Urothelium cell line (cell line): ENCODE measurements at places on chromosomes 2 and 18.
A peak's percentile ranks its signal among the peaks of the same experiment; 100 is the strongest.

DNA sequence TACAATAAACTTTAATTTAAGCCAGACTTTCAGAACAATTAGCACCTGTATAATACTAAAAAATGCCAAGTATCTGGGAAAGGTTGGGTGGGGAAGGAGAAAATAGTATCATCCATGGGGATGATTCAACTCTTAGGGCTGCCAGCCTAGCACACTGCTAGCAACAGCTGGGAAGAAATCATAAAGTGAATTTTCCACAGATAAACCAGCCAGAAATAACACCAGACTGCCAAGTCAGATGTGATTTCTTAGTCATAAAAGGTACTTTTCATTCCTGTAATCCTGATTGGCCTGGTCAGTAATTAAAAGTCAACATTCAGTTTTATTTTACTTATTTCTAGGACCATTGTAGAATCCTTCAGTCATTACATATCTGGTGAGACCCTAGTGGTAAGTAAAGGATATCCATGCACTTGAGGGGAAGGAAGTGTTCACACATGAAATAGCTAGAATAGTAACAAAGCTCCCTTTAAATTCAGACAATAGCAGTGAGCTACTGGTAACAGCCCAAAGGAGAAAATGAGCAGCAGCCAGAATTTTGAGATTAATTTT, 59.4 kb downstream of the LIMS1 start:
- DNase-seq = peak; percentile 59

DNA sequence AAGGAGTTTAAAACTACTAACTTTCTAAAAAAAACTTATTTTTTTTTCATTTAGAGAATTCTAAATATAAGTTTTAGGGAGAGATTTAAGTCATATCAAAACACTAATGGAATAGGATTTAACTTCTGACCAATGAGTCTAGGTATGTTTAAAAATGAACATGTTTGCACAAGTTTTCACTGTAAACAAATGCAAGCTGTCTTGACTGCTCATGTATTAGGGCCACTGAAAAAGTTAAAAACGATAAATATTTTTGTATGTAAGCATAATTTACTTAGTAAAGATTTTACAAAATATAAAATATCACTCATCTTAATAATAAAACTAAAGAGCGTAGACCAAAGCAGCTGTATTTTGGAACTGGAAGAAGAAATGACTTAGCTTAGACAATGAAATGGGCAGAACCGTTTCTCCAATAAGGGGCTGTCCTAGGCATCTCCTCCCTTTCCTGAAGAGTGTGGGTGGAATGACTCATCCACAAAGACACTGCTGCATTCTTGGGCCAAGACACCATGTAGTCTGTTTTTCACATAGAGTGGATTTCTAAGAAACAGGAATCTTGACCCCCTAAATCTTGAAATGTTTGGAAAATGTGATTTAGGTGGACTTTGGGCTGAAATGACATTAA, 118.8 kb downstream of the MEP1B start:
- peak; percentile 67 for DNase-seq

DNA sequence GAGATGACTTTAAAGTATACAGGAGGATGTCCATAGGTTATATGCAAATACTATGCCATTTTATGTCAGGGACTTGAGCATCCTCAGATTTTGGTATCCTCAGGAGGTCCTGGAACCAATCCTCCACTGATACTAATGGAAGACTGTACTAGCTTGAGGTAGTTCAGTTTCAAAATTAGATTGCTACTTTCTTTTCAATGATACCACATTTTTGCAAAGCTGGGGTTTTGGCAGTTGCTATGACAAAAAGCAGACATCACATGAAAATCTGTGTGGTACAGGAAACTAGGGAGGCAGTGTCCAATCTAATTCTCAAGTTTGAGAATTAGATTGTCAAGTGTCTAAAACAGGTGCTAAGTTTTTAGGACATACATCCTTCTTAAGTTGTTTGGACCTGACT, 14.2 kb downstream of the EHBP1 start:
- DNase-seq = no peak

- no peak for DNase-seq
Measured at GRCh38 chr2:218428846-218429558, 10.1 kb downstream of the VIL1 start.

DNA sequence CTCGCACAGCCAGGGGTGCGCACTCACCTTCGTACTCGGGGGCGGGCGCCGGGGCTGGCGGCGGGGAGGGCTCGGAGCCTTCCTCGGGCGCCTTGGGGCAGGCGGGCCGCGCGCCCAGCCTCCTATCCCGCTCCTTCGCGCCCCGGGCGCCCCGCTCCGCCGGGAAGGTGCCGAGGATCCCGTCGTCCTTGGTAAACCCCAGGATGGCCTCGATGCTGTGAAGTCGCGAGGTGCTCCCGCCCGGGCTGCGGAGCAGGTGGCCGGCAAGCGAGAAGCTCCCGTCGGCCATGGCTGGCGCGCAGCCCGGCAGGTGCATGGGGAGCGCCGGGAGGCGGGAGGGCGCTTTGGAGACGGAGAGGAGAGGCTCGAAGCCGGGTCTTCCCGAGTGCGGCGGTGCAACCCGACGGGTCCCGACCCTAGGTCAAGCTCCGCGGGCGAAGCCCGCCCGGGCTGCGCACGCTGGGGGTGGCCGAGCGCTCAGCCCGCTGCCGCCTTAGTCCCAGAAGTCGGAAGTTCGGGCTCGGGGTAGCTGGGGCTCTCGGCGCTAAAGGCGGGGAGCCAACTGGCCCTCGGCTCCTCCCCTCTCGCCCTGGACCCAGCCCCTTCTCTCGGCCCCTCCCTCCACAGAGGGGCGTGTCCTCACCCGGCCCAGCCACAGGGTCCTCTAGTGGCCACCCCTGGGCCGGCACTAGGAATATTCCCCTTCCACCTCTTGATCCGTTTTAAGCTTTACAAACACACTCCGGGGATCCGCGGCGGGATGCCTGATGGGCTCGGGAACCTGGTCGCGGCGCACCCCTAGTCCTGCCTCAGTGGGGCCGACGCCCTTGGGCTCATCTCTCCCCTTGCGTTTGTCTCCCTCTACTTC, at the start of gene RAX:
TSS of gene RAX (minus strand) at position 564 of the 868 bp plus-strand sequence. CDS start at position 316, 248 bp downstream.
- no peak for DNase-seq

GRCh38 chr2:69269330-69269729, 117.7 kb downstream of the GFPT1 start:
- DNase-seq = no peak

DNA sequence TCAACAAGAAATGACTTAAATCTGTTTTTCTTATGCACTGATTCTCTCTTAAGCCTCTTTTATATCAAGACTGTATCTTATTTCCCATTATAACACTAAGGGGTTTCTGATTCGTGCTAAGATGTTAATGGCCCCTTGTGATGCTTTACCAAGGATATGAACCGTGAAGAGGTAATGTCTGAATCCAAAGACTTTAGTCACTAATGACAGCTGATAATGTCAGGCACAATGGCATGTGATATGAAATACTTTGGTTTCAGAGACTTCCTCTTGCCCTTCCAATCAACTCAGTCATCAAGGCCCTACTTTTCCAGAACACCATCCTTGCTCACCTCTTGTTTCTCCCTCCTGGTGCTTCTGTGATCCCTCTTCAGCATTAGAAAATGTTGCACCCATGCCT, 262.8 kb downstream of the KCNE4 start:
- DNase-seq = no peak

GRCh38 chr18:62717169-62717924, 2.0 kb downstream of the PHLPP1 start:
- peak; percentile 5 for DNase-seq

GRCh38 chr18:5463390-5463789, 80.4 kb downstream of the EPB41L3 start:
- peak; percentile 64 for DNase-seq

GRCh38 chr2:28175028-28175427, 217.6 kb upstream of the FOSL2 start:
- DNase-seq = no peak

DNA sequence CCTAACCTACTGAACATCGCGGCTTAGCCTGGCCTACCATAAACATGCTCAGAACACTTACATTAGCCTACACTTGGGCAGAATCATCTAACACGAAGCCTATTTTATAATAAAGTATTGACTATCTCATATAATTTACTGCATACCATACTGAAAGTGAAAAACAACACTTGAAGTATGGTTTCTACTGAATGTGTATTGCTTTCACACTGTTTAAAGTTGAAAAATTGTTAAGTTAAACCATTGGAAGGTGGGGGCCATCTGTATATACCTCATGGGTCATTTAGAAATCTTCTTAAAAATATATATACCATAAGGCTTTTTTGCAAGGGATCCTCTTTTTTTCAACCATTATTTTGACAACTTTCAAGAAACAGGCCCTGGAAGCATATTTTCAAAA, 16.5 kb downstream of the RNF149 start:
- DNase-seq = no peak

GRCh38 chr18:11108947-11109346, 40.4 kb downstream of the PIEZO2 start:
- DNase-seq = no peak

- DNase-seq = no peak
Measured at GRCh38 chr2:55759271-55759921, 65.8 kb upstream of the PNPT1 start.

DNA sequence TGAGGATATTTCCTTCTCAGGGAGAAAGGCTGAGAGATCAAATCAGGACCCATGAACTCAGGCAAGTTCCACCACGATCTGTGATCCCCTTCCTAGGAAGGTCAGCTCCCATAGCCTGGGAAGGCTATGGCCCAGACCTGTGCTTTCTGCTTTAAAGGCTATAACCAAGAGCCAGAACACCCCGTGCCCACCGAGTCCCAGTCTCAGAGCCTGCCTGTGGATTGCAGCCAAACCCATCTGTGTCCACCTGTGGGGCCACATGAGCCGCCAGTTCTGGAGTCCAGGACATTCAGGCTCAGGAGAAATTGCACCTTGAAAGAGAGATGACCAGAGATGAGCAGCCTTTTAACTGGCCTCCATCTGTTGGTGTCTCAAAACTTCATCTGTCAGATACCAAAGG, 46.9 kb downstream of the MAL start:
- DNase-seq = no peak

GRCh38 chr2:176111309-176111663, 4.2 kb downstream of the HOXD11 start:
- DNase-seq = peak; percentile 69

DNA sequence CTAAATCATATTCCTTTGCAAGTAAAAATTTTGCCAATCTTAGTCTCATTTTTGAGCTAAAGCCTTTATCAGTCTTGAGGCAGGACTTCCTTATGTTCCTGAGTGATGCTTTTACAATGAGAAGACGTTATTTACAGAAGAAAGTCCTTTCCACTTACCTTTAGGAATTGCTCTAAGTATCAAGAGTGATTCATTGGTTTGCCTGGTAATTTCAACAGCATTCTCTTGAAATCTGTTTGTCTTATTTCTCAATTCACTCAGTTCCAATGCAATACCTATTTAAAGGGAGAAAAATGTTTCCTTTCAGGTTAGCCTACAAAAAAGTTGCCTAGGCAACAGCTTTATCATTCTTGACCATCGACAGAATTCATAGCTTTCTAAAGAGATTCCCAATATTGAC, 137.2 kb downstream of the LAMA1 start:
- DNase-seq = no peak

DNA sequence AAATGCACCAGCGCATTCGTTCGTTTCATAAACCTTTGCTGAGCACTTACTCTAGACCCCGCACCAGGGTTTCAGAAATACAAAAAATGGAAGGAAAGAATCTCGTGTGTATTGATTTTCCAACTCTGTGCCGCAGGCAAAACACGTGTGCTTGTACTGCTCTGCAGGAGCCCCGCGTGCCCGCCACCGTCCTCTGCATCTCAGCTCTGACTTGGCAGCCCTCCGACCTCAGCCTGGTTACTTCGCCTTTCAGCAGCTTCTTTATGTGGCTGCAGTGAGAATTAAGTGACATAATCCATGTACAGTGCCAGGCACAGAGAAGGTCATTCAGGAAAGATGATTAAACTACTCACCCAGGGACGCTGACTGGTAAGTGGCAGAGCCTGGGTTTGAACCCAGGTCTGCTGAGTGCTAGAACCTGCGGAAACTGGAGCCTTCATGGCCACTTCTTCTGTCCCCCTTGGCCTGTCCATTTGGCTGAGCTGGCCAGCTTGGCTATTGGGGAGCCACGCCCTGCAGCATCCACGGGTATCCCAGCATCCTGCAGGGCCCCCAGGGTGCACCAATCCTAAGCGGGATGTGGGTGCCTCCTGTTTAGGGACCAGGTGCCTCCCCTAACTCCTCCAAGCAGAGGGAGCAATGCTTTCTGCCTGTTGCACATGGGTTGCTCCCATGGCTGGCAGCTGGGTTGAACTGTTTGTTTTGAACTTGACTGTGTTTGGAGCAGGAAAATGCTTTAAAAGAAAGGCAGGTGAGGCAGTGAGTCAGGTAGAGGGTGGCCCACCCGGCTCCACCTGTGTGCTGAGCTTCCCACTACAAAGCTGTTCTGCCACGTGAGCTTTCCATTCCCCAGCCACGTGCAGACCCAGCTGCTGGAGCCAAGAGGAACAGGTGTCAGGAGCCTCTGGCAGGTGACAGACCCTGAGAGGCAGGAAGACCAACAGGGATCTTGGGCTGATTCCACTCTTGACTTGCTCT, 34.3 kb downstream of the INHBB start:
- no peak for DNase-seq

GRCh38 chr18:55833543-55833942, 245.6 kb upstream of the TCF4 start:
- DNase-seq = peak; percentile 79

DNA sequence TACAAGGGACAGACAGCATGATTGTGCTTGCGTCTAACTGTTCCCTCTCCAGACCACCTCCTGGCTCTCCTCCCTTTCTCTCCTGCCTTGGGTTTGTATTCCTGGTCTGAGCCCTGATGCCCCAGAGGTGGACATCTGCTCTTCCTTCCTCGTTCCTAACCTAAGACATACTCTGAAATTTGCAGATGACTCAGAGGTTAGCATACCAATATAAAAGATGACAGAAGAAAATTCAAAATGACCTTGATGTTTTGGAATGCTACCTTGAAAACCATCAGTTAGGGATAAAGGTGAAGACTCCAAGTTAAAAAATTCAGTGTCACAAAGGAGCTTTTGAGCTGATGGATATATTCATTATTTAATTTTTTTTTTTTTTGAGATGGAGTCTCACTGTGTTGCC, 12.9 kb downstream of the SMYD1 start:
- peak; percentile 45 for DNase-seq

- no peak for DNase-seq
Measured at GRCh38 chr2:231604101-231604684, 11.5 kb downstream of the TEX44 start.

- DNase-seq = no peak
Measured at GRCh38 chr2:201779901-201780673, 646 bp downstream of the ALS2 start.

- peak; percentile 97 for DNase-seq
Measured at GRCh38 chr2:74740741-74741431, 86.8 kb downstream of the SEMA4F start.
